T-helper 1 cell (primary cell): ENCODE measurements at places on chromosomes 12 and 14.

- no peak for DNase-seq
These were observed 183.3 kb upstream of the SEL1L start for GRCh38 chr14:81716953-81717352.

GRCh38 chr14:26990946-26991345 lies 393.1 kb upstream of the NOVA1 start:
- no peak for DNase-seq

- no peak for DNase-seq
These were observed 20.6 kb upstream of the PYGL start for GRCh38 chr14:50964683-50965390.

DNA sequence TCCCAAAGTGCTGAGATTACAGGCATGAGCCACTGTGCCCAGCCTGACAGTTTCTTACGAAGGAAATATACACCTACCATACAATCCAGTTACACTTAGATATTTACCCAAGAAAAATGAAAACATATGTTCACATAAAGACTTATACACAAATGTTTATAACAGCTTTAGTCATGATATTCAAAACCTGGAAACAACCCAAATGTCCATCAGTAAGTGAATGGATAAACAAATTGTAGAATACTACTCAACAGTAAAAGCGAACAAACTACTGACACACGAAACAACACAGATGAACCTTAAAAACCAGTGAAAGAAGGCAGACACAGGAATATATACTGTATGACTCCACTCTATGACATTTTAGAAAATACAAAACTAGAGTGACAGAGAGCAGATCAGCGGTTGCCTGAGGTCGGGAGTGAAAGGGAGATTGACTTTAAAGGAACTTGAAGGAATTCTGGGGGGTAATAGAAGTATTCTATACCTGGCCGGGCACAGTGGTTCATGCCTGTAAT lies 83.6 kb downstream of the SPRING1 start:
- DNase-seq: no peak

DNA sequence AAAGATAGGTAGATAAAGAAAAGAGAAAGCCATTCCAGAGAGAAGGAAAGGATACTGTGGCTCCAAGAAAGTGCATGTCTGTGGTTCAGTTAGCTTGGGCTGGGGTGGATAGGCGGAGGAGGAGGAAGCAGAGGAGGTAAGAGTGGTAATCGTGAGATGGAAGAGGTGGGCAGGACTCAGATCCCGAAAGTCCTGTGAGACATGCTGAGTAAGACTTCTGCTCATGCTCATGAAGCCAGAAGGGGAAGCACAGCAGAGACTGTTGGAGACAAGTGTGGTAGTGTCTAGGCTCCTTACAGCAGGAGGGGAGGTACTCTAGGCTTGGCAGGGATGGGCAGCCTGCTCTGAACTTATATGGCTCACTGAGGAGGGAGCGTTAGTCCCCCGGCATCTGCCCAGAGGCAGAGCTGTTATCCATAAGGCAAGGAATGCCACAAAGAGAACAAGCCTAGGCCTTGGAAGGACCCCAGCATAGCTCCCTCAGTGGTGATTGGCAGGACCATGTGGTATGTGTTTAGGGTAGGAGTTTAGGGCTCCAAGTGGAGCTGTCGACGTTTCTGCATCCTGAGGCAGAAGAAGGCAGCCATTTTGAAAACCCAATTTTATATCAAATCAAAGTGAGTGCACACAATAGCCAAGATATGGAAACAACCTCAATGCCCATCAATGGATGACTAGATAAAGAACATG lies 135.3 kb downstream of the SMOC1 start:
- no peak for DNase-seq
